Foreskin keratinocyte (primary cell): ENCODE measurements at places on chromosomes 2 and 18. TPM values are rescaled to one million over a fixed set of nuclear protein-coding genes. Genes with fewer than 3 reads are reported as not detected.
A peak's percentile ranks its signal among the peaks of the same experiment; 100 is the strongest.

DNA sequence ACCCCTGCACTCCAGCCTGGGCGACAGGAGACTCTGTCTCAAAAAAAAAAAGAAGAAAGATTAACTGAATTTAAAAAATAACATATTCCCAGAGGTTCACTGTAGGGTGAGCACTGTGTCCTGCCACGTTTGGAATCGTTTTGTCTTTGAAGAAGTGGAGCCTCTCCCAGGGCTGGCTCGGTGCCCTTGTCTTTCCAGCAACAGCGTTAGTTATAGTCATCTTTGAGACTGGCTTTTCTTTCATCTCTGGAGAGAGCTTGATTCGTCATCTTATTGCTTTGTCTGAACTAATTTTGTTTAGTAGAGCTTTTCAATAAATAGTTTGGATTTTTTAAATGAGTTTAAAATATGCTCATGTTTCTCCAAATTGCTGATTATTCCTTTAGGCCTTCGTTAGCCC lies 50.5 kb downstream of the IMPA2 start:
- DNase-seq = no peak

VWC2L gene
- not detected in 2 replicates for polyA plus RNA-seq

COLEC12 gene
- not detected in 2 replicates for polyA plus RNA-seq

- no peak for DNase-seq
These were observed 30.4 kb downstream of the TOGARAM2 start for GRCh38 chr2:29011418-29012060.

CCNT2 gene
- 3.1 and 3.5 TPM in 2 replicates for polyA plus RNA-seq

- no peak for DNase-seq
These were observed 21.0 kb upstream of the CDKL4 start for GRCh38 chr2:39264733-39265132.

DNA sequence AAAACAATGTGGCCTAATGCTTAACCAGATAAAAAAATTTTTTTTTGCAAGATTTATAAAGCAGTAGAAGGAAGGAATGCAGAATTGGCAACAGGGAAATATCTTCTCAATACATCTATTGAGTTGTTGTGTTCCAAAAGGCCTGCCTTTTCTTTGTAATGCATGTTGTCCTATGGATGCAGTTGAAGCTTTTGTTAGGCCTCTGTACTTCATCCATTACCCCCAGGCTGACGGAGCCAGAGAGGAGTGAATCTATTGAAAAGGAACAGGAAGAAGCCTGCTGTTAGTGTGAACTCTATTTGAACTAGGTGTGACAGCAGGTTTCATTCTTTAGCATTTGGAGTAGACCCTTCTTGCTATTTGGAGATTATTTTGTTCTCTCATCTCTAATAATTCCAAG lies 56.5 kb downstream of the MTX2 start:
- DNase-seq = no peak

DNA sequence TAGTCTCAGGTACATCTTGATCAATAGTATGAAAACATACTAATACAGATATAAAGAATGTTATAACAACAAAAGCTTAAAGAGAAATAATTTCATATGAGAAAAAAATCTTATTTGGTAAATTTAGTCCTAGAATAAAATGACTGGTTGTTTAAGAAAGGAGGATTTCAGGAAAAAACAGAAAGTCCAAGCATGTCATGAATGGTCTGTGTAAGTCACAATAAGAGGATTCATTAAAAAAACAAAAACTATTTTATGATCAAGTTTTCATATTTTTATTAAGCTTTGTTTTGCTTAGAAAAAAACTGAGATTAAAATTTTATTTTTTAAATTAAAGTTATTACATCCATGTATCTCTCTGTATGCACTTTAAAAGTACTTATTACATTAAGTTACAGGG lies 353.9 kb upstream of the SPHKAP start:
- DNase-seq = peak; percentile 26

DNA sequence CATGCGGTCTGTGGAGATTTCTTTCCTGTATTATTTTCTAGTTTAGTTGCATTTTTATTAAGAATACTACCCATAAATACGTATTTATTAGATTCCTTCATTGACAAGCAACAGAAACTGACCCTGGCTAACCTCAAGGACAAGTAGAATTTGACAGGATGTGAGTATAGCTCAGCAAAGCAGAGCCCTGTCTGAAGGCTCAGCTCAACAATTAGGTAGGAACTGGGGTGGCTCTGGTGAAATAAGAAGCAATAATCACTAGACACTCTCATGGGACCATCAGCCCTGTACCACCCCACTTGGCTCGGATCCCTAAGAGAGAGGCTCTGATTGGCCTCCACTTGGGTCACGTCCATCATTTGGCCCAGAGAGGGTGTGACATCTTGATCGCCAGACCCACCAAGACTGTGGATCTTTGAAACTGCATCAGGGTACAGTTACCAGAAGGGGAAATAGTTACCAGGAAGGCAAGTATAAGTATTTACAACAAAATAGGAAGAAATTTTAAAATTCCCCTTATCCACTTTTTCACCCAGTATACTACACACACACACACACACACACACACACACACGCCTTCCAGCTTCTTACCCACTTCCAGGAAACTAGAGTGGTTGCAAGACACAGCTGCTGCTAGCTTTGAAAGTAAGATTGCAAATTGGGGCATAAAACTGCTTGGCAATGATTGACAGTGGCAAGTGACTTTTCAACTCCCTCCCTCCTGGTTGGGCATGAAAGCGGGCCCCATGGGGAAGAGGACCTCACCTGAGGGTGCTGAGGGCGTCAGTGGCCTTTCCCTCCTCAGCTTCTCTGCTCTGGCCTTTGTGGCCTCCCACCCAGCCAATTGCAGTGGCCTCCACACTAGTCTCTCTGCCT lies 41.8 kb downstream of the KCTD18 start:
- no peak for DNase-seq

DNA sequence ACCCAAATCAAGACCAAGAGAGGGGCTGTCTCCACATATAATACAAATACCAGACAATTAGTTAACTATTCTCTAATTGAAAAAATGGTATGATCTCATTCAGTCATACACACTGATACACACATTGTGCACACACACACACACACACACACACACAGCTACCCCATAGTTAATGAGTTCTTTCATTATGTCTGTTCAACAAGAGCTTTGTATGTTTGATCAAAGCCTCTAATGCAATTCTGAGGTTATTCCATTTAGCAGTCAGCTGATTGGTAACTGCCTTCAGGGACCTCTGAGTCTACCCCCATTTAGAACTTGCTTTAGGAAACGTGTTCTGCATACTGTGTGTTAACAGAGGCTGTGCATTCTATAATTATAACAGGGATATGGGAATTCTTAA lies 741.4 kb upstream of the LRRTM4 start:
- no peak for DNase-seq

- DNase-seq = no peak
These were observed 201.2 kb upstream of the TNP1 start for GRCh38 chr2:217060951-217061547.

OSR1 gene
- 0.09 and 0.18 TPM in 2 replicates for polyA plus RNA-seq

GRCh38 chr2:6973895-6974545 lies 56.8 kb downstream of the RNF144A start:
- peak; percentile 57 for DNase-seq

GRCh38 chr2:132256251-132256902 lies 94.6 kb upstream of the ANKRD30BL start:
- DNase-seq = no peak

CYP27A1 gene
- 0.39 and 0.58 TPM in 2 replicates for polyA plus RNA-seq

DNA sequence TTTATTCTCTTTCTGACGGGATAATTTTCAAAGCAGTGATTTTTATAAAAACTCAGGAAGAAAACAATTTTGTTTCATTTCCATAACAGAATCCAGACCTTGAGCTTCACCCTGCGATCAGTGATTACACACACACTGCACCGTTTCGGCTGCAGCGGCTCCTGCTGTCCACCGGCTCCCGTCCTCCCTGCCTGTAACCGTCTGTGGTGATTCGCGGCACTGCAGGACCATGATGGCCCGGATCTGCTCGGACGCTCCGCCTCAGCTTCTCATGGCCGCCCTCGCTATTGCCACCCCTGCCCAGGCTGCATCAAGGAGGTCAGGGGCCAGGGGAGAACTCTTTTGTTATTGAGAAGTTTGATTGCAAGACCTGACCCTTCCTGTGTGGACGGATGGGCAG lies 246.1 kb downstream of the TWIST2 start:
- no peak for DNase-seq

GRCh38 chr2:163697846-163698637 lies 37.8 kb downstream of the FIGN start:
- no peak for DNase-seq

DNA sequence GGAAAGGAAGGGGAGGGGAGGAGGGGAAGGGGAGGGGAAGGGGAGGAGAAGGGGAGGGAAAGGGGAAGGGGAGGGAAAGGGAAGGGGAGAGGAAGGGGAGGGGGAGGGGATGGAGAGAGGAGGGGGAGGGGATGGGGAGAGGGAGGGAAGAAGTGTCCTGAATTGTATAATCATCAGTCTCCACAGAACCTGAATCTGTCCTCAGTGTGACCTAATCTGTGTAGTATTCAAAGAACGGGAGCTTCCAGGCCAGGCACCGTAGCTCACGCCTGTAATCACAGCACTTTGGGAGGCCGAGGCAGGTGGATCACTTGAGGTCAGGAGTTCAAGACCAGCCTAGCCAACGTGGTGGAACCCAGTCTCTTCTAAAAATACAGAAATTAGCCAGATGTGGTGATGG lies 41.1 kb upstream of the CCDC150 start:
- DNase-seq = no peak

DNA sequence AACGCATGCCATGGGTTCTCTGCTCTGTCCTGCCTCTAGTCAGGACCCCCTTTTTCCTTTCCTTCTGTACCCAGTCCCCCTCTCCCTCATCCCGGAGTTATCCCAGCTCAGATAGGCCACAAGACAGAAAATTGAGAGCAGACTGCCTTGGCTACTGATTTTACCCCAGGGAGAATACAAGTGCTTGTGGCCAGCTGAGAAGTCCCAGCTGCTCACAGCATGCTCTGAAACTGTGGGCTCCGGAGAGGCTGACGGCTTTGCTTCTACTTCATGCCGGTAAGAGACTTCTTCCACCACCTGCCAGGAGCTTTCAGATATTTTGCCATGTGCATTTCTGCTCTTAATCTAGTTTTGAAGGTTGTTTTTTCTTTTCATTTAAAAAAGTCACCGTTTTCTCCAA lies 20.0 kb upstream of the SIX2 start:
- no peak for DNase-seq

DNA sequence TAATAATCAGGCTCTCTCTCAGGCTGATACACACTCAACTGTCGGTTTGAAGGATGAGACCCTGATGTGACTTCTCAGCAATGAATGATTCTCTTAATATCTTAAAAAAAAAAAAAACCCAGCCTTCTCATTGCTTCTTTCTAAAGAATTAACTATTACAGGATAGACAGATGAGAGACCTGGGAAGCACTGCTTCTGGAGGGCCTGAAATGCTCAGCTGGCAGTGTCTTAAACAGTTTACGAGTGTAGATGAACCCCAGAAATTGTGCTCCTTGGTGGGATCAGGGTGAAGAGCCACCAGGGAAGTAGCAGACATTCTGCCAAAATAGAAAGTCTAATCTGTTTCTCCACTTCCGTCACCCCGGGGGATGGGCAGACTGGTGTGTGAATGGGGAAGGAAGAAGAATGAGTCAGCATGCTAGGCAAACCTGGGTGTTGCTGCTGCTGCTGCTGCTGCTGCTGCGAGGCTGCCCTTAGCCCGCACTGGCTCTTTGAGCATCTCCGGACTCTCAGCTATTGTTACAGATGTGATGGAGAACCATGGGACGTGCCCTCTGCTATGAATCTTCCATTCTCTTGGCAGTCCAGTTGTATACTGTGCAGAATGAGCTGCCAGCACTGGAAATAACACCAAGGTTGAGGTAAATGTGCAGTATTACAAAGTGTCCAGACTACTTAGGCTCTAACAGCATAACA lies 158.4 kb downstream of the SETBP1 start:
- DNase-seq = peak; percentile 67

- peak; percentile 60 for DNase-seq
These were observed 78.3 kb downstream of the SMAD7 start for GRCh38 chr18:48872234-48873145.

DNA sequence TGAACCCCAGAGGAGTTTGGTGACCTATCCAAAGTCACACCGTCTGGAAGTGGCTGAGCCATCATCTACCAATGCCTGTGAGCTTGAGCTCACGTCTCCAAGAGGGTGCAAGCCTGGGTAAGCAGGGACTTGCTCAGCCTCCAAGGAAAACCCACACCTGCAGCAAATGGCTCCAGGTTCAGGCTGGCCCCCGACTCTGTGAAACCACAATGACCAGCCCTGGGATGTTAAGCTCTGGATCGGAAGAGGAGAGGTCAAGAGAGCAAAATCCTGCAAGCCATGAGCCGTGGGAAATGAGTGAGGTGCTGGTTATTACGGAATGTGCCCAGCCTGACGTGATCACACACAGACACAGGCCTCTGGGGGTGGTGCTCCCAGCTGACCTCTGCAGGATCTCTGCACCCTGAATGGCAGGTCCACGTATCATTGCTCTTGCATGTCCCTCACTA lies 94.1 kb upstream of the OTOS start:
- DNase-seq = no peak

DNA sequence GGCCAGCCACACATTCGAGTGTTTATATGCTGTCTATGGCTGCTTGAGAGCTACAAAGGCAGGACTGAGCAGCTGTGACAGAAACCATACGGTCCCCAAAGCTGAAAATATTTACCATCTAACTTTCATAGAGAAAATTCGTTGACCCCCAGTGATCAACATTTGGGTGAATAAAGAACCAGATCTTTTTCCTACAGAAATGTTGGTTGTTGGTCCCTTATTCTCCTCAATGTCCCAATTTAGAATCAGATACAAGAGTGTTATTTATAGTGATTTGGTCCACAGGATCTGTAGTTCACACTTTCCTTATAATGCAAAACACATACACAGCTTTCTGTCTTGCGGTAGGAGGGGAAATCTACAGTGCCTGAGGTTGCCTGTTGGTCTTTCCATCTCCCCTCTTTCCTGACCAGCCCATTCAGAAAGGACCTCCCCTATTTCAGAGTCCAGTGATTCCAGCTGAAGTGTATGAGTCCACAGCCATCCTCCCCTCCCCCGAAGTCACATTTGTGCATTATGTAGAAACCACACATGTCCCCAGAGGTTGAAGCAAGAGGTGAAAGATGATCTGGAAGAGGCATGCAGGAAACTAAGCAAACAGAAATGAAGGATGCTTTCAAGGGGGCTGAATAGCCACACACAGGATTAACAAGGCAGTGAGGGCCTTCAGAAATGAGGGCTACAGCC lies 61.9 kb downstream of the SPRED2 start:
- DNase-seq = no peak

DNA sequence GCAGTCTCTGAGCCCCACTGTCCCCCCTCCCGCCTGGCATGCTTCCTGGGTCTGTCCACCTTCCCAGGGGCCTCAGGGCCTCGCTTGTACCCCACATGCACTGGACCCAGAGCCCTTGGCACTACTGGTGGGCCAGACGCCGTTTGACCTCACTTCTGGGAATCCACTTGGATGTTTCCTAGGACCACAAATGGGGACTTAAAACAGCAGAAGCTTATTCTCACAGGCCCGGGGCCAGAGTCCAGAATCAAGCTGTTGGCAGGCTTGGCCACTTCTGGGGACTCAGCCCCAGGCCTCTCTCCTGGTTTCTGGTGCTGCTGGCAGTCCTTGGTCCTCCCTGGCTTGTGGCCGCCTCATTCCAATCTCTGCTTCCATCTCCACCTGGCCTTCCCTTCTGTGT lies 19.6 kb downstream of the ANO7 start:
- no peak for DNase-seq

- DNase-seq = no peak
These were observed 1.7 kb upstream of the SLC3A1 start for GRCh38 chr2:44273596-44273995.

SCN3A gene
- not detected in 2 replicates for polyA plus RNA-seq

GALR1 gene
- not detected in 2 replicates for polyA plus RNA-seq

GRCh38 chr2:24350826-24351626 lies 9.3 kb downstream of the ITSN2 start:
- no peak for DNase-seq
